ENCODE measurements at places on chromosomes 11 and 22. TPM values are rescaled to one million over a fixed set of nuclear protein-coding genes. Genes with fewer than 3 reads are reported as not detected.

DNA sequence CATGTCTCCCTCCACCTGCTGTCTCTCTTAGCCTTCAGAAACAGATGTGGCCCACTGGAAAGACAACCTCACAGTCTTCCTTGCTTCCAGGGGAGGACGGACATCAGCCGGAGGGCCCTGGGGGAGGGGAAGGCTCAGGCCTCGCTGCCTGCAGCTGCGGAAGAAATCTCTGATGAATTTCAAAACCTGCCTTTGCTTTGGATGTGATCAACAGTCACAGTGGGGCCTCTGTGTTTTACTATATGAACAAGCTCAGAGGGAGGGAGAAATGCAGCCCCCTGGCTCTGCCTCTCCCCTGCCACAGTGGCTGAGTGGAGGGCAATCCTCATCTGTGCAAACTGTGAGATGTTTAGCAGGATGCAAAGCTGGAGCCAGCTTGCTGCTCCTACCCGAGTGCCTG is 282.8 kb downstream of the NTM start:
- no peak for DNase-seq

- DNase-seq: no peak
These were observed 165.7 kb downstream of the INSC start for GRCh38 chr11:15280393-15280792.

UCP3 gene
- not detected for total RNA-seq

DNA sequence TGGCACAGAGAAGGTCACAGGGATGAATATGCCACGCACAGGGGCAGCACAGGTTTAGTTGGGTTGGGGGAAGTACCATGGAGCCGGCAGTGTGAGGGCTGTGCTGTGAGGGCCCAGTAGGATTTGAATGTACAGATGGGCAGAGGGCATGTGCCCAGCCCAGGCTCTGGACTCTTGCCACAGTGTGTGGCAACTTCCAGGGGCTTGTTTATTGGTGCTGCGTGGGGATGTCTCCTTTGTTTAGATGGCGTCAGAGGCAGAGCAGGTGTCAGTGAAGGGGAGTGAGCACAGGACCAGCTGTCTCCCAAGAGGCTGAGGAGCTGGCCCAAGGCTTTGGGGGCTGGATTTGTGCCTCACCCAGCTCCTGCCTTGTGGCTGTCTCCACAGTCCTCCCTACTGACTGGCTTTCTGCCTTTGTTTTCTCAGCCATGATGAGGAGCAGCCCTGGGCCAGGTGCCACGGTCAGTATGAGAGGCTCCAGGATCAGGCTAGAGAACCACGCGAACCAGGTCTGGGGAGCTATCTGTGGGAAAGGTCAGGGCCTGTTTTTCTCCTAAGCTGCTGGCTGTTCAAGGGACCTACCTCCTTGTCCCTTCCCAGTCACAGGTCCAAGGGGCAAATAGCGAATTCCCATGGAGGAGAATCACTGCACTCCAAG is 21.9 kb downstream of the SUN2 start:
- DNase-seq: no peak

DNA sequence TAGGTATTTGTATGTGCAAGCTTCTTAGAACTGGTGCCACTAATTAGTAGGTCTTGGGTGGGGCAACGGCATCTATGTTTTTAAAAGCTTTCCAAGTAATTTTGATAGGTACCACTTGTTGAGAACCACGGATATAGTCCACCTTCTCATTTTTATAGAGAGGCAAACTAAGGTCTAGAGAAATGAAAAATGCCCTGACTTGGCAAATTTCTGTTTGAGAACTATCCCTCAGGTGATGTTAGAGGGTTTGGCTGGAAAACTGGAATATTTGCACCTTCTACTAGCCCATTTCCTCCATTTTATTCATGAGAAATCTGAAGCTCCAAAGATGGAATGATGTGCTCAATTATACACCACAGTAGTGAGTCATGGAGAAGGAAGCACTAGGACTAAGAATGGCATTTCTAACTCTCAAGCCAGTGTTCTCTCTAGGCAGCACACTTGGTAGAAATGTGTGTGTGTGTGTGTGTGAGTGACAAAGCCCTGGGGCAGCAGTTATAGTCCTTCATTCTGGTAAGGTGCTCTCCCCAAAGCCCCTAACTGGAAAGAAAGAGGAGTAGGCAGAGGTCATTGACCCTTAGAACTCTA is 1.8 kb upstream of the TMEM86A start:
- no peak for DNase-seq

GRCh38 chr11:74204701-74205100 is 33.6 kb downstream of the PPME1 start:
- DNase-seq: no peak

Measured in SK-MEL-5 (cell line).